ENCODE measurements at places on chromosomes 2 and 18. TPM values are rescaled to one million over a fixed set of nuclear protein-coding genes. Genes with fewer than 3 reads are reported as not detected.

Gene L3MBTL4
- polyA plus RNA-seq, result not detected

Gene NTSR2
- not detected for polyA plus RNA-seq

GRCh38 chr2:10790228-10790973, 22.2 kb downstream of the PDIA6 start:
- no peak for DNase-seq
- peaks cover 71% of the 10 kb centered on the region for H3K36me3 ChIP-seq
- peak overlapping the region; percentile 75 for H3K4me3 ChIP-seq
- peak overlapping the region; percentile 80 for H3K27ac ChIP-seq
- H3K27me3 ChIP-seq, result no peaks in the 10 kb centered on the region

Gene NPPC
- not detected for polyA plus RNA-seq

Gene SGPP2
- 2.7 TPM for polyA plus RNA-seq

DNA sequence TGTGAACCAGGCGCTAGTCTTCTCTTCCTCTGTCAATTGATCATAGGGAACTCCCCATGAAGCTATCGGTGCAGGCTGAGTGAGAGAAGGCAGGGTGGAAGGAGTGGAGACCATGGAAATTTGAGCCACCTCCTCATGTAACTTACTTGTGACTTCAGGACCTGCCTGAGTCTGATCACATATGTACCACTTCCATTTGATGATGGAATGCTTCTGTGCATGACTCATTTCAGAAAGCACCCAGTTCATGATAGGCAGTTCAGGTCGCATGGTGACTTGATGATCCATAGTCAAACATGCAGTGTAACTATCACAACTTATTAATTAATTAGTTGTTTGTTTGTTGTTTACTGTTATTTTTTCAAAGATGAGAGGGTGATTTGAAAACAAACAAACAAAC, 1296.7 kb downstream of the SUCLG1 start:
- H3K27me3 ChIP-seq, result no peaks in the 10 kb centered on the region
- H3K27ac ChIP-seq, result no peak overlapping the region
- H3K36me3 ChIP-seq, result no peaks in the 10 kb centered on the region
- H3K4me3 ChIP-seq, result no peak overlapping the region
- no peak for DNase-seq

Gene LOXL3
- polyA plus RNA-seq, result not detected

DNA sequence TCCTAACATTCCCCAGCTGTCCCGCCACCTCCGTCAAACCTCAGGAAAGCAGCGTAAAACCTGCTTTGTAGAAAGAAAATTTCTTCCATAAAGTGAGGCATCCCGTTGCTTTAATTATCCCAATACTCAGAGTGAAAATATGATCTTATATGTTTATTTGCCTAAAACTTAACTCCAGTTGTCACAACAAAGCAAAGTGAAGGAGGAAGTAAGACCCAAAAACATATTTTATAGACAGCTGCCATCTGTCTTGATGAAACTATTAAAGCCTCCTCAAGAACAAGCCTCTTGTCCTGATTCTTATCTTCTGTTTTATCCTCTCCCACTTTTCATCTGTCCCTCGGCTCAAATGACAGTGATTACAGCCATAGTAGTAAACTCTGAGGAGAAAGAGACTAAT, 28.9 kb upstream of the LPIN2 start:
- no peaks in the 10 kb centered on the region for H3K27me3 ChIP-seq
- H3K4me1 ChIP-seq, result peaks cover 6% of the 10 kb centered on the region
- no peak overlapping the region for H3K4me3 ChIP-seq
- no peak for DNase-seq
- H3K36me3 ChIP-seq, result no peaks in the 10 kb centered on the region
- H3K27ac ChIP-seq, result no peak overlapping the region

DNA sequence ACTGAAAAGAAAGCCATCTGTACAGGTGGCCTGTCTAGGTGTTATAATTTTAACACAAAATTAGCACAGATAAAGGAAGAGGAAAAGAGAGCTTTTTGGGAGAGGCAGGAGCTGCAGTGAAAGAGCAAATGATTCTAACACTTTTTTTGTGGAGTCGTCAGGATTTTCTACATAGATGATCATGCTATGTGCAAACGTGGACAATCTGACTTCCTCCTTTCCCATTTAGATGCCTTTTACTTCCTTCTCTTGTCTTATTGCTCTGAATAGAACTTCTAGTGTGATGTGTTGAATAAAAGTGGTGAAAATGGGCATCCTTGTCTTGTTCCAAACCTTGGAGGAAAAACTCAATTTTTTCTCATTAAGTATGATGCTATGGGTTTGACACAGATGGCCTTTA, 334.5 kb downstream of the NBAS start:
- H3K4me3 ChIP-seq, result no peak overlapping the region
- DNase-seq, result no peak
- no peaks in the 10 kb centered on the region for H3K27me3 ChIP-seq
- H3K36me3 ChIP-seq, result peaks cover 18% of the 10 kb centered on the region
- H3K4me1 ChIP-seq, result no peaks in the 10 kb centered on the region
- H3K27ac ChIP-seq, result no peak overlapping the region

DNA sequence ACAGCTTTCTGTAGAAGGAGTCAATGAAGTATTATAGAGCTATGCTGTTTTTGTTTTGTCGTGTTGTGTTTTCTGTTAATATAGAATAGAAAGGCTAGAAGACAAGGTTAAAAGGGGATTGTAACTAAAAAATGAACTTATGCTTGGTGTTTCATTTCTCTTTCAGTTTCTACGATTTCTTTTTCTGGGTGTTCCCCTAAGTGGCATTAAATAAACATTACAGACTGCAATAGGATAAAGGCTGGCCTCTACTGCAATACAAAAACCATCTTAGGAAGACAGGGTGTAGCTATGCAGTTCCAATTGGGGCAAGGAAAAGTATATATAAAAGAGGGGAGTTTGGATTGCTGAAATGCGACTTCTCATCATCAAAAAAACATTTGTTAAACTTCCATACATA, 1609.7 kb upstream of the ACVR2A start:
- no peaks in the 10 kb centered on the region for H3K27me3 ChIP-seq
- no peaks in the 10 kb centered on the region for H3K36me3 ChIP-seq
- no peak overlapping the region for H3K27ac ChIP-seq
- no peaks in the 10 kb centered on the region for H3K4me1 ChIP-seq
- H3K4me3 ChIP-seq, result no peak overlapping the region

- no peak overlapping the region for H3K4me3 ChIP-seq
- no peak for DNase-seq
- H3K4me1 ChIP-seq, result no peaks in the 10 kb centered on the region
Measured at GRCh38 chr2:20526708-20527107, 79.8 kb downstream of the RHOB start.

Gene KANSL1L
- polyA plus RNA-seq, result 0.83 TPM

Gene RBKS
- polyA plus RNA-seq, result 4.2 TPM

- no peak overlapping the region for H3K4me3 ChIP-seq
- no peaks in the 10 kb centered on the region for H3K36me3 ChIP-seq
- DNase-seq, result no peak
- peaks cover 3% of the 10 kb centered on the region for H3K27me3 ChIP-seq
- no peak overlapping the region for H3K27ac ChIP-seq
Measured at GRCh38 chr2:24409171-24409570, 48.8 kb upstream of the ITSN2 start.

DNA sequence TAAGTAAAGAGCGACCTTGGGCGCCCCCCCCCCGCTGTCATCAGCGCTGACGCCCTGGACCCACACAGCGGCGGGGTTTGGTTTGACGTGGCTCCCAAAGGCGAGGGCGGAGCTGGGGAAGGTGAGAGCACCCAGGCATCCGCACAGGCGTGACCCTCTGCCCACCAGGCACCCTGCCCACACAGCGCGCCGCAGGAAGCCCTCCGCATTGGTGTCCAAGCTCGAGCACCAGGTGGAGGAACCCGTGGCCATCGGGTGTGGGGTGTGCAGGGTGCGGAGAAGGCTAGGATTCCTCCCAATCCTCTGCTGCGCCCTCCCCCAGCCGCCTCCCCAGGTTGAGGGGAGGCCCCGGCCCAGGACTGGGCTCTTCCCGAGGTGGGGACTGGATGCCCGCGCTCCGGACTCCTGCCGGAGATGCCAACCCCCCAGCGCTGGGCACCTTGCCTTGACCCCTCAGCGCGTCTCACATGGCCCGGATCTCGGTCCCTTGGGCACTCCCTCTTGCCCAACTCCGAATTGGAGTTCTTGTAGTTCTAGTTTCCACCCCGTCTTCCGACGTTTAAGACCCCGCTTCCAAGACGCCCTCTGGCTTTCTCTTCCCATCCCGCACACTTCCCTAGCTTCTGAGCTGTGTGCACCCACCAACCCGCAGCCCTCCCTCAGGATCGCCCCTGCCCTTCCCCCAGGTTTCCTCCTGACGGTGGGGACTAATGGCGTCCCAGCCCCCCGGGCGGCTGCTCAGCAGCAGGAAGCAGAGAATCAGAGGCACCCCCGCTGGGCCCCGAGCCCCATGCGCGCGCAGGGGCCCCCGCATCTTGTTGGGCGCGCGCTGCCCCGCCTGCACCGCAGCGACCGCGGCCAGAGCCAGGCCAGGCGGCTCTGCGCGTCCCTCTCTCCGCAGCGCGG, 25.9 kb upstream of the RESP18 start:
- no peak overlapping the region for H3K4me3 ChIP-seq
- H3K4me1 ChIP-seq, result peaks cover 7% of the 10 kb centered on the region
- H3K27me3 ChIP-seq, result peaks cover 8% of the 10 kb centered on the region
- no peak overlapping the region for H3K27ac ChIP-seq

DNA sequence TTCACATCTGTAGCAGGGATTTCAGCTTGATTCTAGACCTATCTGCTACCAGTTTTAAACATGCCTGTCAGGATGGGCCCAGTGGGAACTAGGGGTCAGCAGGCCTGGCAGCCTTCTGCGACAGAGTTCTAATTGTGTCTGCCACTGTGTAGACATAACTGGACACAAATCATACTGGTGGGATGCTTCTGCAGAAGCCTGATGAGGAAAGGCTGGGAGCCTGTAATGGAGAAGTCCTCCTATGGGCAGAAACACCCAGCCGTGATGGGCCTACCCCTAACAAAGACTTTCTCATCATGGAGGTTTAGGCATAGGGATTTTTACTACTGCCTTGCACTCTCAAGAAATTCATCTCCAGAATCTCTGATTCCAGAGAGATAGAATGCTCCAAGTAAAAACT, 166.9 kb downstream of the PDE11A start:
- DNase-seq, result no peak
- H3K4me1 ChIP-seq, result no peaks in the 10 kb centered on the region
- no peak overlapping the region for H3K27ac ChIP-seq
- H3K4me3 ChIP-seq, result no peak overlapping the region
- H3K36me3 ChIP-seq, result no peaks in the 10 kb centered on the region

- H3K4me3 ChIP-seq, result peak overlapping the region; percentile 75
- peak overlapping the region; percentile 7 for H3K27ac ChIP-seq
- H3K36me3 ChIP-seq, result peaks cover 33% of the 10 kb centered on the region
- peaks cover 29% of the 10 kb centered on the region for H3K4me1 ChIP-seq
Measured at GRCh38 chr18:49788327-49788898, 24.9 kb downstream of the ACAA2 start.

- DNase-seq, result no peak
- no peak overlapping the region for H3K4me3 ChIP-seq
- H3K27me3 ChIP-seq, result peaks cover 10% of the 10 kb centered on the region
- H3K4me1 ChIP-seq, result peaks cover 12% of the 10 kb centered on the region
Measured at GRCh38 chr2:120441744-120442471, 96.0 kb downstream of the INHBB start.

DNA sequence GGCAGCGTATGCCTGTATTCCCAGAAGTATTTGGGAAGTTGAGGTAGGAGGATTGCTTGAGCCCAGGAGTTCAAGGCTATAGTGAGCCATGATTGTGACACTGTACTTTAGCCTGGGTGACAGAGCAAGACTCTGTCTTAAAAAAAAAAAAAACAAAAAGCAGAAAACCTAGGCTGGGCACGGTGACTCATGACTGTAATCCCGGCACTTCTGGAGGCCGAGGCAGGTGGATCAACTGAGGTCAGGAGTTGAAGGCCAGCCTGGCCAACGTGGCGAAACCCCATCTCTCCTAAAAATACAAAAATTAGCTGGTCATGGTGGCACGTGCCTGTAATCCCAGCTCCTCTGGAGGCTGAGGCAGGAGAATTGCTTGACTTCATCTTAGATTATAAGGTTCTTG, 46.4 kb downstream of the MTA3 start:
- no peaks in the 10 kb centered on the region for H3K27me3 ChIP-seq
- DNase-seq, result no peak
- H3K4me1 ChIP-seq, result no peaks in the 10 kb centered on the region
- H3K27ac ChIP-seq, result no peak overlapping the region

GRCh38 chr2:220219371-220219770, 591.9 kb downstream of the SLC4A3 start:
- no peaks in the 10 kb centered on the region for H3K4me1 ChIP-seq
- H3K36me3 ChIP-seq, result no peaks in the 10 kb centered on the region
- no peak overlapping the region for H3K4me3 ChIP-seq
- H3K27me3 ChIP-seq, result no peaks in the 10 kb centered on the region

DNA sequence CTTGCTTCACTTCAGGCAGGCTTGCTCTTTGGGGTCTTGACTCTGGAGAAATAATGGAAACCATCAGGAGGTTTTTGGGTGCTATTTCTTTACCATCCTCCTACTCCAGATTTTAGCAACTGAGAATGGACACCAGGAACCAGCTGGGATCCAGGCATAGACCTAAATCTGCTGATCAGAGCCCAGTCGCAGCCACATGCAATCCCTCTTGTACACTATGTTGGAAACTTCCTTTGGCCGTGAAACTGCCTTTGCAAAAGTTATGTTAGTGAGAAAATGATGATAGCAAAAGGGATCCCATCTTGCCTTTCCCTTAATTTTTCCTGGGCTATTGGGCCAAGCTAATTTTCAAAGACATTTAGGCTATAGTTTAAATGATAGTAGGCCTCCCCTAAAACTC, 158.8 kb upstream of the ARL4C start:
- H3K27ac ChIP-seq, result no peak overlapping the region
- no peak overlapping the region for H3K4me3 ChIP-seq
- no peaks in the 10 kb centered on the region for H3K36me3 ChIP-seq
- no peak for DNase-seq
- no peaks in the 10 kb centered on the region for H3K4me1 ChIP-seq

DNA sequence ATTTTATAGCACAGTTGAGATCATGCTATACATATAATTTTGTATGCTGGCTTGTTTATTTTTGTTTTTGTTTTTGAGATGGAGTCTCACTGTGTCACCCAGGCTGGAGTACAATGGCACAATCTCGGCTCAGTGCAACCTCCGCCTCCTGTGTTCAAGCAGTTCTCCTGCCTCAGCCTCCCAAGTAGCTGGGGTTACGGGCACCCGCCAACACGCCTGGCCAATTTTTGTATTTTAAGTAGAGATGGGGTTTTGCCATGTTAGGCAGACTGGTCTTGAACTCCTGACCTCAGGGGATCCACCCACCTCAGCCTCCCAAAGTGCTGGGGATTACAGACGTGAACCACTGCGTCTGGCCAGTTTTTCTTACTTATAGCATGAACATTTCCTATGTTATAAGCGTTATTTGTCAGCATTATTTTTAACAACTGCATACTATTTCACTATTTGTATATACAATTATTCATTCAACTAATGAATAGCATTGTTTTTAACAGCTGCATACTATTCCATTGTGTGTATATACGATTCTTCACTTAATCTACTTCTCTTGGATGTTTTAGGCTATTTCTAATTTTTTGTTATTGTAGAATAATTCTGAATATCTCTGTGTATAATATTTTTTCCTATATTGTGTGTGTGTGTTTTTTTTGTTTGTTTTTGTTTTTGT, 3.5 kb downstream of the EHD3 start:
- peaks cover 12% of the 10 kb centered on the region for H3K4me1 ChIP-seq
- H3K27ac ChIP-seq, result no peak overlapping the region
- no peak for DNase-seq
- no peak overlapping the region for H3K4me3 ChIP-seq
- H3K36me3 ChIP-seq, result no peaks in the 10 kb centered on the region

Data from CD4-positive, CD25-positive, alpha-beta regulatory T cell (primary cell).